Spinal cord (tissue), 10 donors: ENCODE measurements at places on chromosomes 5 and 9.
A peak's percentile ranks its signal among the peaks of the same experiment; 100 is the strongest.

- no peak for DNase-seq
These were observed 7.6 kb downstream of the CTNNAL1 start for GRCh38 chr9:109005678-109006077.

DNA sequence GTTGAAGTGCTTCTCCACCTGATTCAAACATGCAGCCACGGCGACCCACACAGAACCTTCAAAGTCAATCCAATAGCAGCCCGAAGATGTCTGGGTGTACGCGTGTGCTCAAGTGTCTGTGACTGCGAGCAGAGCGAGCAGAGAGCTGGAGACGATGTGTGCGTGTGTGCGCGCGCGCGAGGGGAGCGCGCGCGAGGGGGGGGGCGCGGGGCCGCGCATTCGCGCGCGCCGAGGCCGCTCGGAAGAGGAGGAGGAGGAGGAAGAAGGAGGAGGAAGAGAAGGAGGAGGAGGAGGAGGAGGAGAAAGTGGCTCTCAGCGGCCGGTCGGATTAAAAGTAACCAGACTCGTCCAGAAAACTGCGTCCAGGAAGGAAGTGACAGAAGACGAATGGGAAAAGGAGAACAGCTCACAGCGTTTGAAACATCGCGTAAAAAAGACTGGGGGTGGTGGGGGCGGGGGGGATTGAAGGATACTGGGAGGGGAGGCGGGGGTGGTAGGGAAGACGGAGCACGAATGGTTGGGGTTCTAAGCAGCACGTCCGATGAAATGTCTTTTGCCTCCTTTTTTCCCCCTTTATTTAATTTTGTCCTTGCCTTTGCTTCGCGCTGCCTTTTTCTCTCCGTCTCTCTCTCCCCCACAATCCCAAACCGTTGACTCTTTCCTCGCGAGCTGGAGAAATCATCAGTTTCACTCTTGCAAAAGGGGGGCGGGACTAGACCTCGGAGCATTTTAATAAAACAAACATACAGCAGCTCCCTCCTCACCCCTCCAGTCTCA lies at the start of gene MEF2C:
Gene MEF2C, minus strand, starts transcription at position 126 of the 777 bp plus-strand sequence. CDS start 59,396 bp downstream, outside the sequence.
- DNase-seq = peak; percentile 94

- no peak for DNase-seq
These were observed 141.1 kb downstream of the SPATA31D1 start for GRCh38 chr9:82129708-82130107.

DNA sequence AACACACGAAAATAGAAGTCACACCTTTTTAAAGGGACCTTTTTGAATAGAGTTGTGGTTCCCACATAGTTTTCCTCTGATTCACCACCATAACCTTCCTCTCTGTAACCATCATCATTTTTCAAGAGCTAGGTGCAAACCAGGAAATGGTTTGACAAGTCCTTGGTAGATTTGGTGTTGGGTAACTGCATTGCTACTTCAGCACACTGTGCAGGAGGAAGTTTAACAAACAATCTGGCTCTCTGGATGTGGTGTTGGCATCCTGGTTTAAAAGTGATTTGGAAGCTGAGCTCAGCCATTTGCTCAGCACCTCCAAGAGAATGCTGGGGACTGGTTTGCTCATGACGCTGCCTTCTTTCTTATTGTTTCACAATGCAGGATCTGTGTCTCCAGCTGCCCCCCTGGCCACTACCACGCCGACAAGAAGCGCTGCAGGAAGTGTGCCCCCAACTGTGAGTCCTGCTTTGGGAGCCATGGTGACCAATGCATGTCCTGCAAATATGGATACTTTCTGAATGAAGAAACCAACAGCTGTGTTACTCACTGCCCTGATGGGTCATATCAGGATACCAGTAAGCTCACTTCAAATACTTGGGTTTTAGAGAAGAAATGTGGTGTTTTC lies 213.1 kb downstream of the RFK start:
- no peak for DNase-seq

DNA sequence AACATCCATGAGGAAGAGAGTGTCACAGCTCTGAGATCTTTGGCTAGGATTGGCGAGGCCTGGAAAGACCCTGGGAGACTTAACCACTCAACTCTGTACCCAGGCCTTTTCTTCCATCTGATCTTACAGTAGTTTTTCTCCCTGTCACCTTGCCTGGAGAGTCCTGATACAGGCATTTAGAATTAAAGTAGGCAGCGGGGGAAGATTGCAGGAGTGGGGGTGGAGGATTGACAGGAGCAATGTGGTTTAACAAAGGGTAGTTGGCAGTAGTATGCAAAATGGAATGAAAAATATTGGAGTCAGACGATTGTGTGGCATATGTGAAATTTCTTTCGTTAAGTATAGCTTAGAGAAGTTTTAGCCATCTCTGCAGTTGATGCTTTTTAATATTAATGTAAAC lies 16.9 kb downstream of the TMEFF1 start:
- DNase-seq = no peak

DNA sequence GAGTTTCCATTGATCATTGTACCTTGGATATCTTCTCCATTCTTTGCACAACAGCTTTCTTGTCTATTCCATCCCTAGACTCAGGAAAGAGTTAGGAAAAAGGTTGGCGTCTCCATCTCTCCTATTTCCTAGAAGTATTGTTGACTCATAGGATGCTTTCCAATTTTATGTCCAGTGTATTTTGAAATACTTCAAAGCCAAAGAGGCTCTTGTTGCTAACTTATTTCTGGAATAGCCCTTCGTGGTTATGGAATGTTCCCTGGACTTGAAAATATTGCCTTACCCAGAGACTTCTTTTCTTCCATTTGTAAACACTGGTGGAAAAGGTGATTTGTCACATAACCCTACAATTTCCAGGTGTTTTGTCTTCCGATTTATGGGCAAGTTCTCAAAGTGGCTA lies 402.3 kb upstream of the ZNF608 start:
- DNase-seq = no peak

DNA sequence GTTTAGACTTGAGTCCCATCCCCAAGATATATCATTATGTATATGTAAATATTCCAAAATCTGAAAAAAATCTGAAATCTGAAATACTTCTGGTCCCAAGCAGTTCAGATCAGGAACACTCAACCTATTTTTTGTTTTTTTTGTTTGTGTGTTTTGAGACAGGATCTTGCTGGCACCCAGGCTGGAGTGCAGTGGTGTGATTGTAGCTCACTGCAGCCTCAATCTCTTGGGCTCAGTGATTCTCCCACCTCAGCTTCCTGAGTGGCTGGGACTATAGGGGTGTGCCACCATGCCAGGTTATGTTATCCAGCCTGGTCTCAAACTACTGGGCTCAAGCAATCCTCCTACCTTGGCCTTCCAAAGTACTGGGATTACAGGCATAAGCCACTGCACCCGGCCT lies 50.7 kb upstream of the TRAF1 start:
- no peak for DNase-seq

- DNase-seq = no peak
These were observed 866 bp downstream of the SLC22A5 start for GRCh38 chr5:132370181-132370970.

GRCh38 chr9:83959061-83959460 lies 21.0 kb downstream of the HNRNPK start:
- no peak for DNase-seq

- no peak for DNase-seq
These were observed 36.9 kb upstream of the TXN start for GRCh38 chr9:110293248-110293647.

DNA sequence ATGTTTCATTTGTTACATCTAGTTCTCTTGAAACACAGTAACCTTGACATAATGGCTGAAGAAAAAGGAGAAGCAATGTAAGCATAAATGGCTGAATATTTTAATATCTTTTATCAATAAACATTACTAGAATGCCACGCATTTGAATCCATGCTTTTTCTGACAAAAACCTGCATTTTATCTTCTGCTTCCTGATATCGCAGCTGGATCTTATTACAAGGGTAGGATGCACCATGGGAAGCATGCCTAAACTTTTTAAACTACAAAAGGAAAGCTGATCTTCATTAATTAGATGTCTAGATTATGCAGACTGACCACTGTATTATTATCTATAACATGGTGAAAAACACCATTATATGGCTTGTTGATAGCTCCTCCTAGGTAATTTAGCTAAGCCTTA lies 156.6 kb downstream of the SLF1 start:
- no peak for DNase-seq

DNA sequence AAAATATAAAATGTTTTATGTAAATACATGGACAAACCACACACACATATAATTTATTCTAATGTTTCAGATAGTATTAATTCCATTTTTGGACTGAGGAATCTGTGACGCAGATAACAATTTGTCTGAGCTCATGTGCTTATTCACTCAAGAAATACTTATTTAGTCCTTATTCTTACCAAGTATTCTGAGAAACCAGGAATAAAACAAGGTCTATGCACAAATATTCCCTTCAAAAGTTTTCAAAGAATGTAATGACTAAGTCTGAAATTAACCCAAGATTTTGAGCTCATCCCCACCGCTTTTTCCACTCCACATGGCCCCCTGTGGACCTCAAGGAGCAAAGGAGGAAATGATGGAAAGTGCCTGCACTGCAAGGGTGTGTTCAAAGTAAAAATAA lies 1022.3 kb downstream of the EFNA5 start:
- DNase-seq = no peak

GRCh38 chr5:50684721-50685120 lies 18.3 kb downstream of the PARP8 start:
- no peak for DNase-seq

DNA sequence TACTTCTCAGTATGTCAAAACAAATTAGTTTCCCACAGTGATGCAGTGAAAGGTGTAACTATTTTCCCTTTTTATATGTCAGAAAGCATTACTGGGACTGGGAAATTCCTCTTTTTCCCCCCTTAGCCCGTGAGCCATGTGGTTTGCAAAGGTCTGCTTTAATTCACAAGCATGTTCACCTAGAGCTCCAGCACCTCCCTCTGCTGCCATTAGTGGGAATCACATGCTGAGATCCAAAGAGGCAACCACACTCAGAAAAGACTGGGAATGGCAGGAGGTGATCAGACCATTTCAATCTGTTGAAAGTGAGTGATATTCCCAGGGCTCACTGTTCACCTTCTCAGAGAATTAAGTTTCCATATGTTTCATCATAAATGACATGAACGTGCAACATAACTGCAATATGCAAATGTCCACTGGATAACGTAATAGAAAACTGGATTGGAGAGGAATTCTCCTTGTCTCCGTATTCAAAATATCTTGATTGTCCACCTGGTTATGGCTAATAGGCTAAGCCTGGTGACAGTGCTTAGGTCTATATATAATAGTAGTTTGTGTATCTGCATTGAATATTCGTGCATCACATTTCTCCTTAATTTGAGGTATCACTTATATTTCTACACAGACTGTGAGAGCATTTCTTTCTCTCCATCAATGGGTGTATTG lies 703.5 kb upstream of the WWC1 start:
- no peak for DNase-seq

GRCh38 chr5:87340716-87341115 lies 72.0 kb downstream of the CCNH start:
- no peak for DNase-seq

GRCh38 chr5:68732251-68732650 lies 361.6 kb upstream of the SLC30A5 start:
- DNase-seq = no peak

GRCh38 chr5:7415587-7416535 lies 19.9 kb downstream of the ADCY2 start:
- no peak for DNase-seq

- no peak for DNase-seq
These were observed 10.8 kb downstream of the STK10 start for GRCh38 chr5:172177176-172177575.

- DNase-seq = peak; percentile 80
These were observed 265.5 kb upstream of the ADAMTSL1 start for GRCh38 chr9:18208166-18209059.

DNA sequence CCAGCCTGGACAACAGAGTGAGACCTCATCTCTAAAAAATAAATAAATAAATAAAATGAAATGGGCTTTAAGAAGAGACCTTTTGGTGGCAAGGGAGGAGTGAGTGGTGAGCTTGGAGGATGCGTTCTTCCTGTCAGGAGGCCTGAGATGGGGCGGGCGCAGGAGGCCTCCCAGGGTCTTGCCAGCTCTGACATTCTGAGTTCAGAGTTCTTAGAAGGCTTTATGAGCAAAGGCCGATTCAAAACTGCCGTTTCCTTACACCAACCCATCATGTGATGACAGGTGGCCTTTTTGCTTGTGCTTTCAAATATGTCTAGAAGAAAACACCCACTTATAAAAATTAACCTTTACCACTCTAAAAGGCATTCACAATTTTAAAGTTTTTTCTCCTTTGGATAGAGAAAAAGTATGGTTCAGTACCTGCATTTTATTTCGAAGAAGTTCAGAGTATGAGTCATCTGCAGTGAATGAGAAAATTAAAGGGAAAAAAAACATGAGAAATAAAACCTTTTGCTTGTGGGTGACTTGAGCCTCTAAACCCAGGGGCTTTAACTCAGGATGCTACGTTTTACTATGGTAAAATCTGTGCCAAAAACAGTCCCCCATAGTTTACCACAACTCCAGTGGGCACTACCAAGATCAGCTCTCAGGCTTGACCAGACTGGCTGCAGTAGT lies 157.4 kb upstream of the OTULINL start:
- no peak for DNase-seq

GRCh38 chr5:22591461-22591860 lies 261.7 kb downstream of the CDH12 start:
- DNase-seq = no peak

DNA sequence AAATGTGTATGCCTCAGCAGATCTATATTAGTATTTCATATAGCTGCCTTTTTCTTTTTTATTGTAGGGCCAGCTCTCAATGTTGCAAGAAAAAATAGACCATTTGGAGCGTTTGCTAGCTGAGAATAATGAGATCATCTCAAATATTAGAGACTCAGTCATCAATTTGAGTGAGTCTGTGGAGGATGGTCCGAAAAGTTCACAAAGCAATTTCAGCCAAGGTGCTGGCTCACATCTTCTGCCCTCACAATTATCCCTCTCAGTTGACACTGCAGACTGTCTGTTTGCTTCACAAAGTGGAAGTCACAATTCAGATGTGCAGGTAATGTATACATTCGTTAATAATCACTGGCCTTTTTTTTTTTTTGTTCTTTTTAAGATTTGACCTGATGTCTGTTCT lies 23.7 kb downstream of the MAN2A1 start:
- DNase-seq = no peak

- peak; percentile 48 for DNase-seq
These were observed 72.8 kb upstream of the ASTN2 start for GRCh38 chr9:117487555-117488175.

DNA sequence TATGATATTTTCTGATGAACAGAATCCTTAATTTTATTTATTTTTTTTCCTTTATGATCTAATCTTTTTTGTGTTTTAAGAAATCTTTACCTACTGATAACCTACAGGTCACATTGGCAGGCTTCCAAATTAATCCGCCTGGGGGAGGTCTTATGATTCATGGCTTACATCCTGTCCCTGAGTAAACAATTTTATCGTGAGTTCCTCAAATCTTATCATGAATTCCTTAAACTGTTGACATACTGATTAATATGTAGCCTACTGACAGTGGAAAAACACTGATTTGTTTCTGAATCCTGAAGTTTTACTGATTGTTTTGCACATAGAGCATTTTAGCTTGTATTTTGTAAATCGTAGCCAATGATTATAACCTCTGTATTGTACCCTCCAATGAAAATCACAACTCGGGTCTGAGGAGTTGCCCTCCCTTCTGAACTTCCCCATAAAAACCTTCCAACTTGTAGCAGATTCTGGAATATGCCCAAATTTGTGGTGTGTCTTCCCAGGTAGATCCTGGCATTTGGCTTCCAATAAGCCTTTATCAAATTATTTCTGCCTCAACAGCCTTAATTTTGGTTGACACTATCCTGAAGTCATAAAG lies 105.6 kb downstream of the VCAN start:
- DNase-seq = no peak
